ENCODE measurements at places on chromosomes 4 and X.

- no peak for DNase-seq
These were observed 96.5 kb downstream of the SH3RF1 start for GRCh38 chr4:169174247-169174646.

GRCh38 chr4:84708406-84709135 lies 125.6 kb downstream of the CDS1 start:
- no peak for DNase-seq

- DNase-seq, result no peak
These were observed 48.3 kb upstream of the GPR174 start for GRCh38 chrX:79096145-79096556.

- no peak for DNase-seq
These were observed 10.6 kb downstream of the ABCG2 start for GRCh38 chr4:88147799-88148217.

GRCh38 chr4:101169044-101170014 lies 178.0 kb downstream of the PPP3CA start:
- peak; percentile 5 for DNase-seq

All from stimulated activated CD4-positive, alpha-beta T cell treated with anti-CD3 and anti-CD28 coated beads, TNF-alpha, amount 100 ng/mL, for 4 hours (primary cell).